ENCODE measurements at places on chromosomes 12 and 14.

DNA sequence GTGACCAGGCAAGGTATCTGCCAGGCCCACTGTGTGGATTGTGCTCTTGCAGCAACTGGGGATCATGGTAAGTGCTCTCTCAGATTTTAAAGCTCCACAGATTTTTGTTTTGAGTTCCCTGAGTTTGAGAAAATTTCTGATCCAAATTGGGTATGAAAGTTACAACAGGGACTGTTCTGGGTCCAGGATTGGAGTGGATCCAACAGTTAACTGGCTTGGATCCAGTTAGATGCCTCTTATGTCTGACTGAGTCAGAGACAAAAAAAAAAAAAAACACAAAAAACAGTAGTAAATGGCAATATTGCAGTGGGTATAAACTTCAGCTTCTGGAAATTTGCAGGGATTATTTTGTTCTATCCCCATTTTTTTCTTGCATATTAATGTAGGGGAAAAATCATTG, 598.8 kb downstream of the C12orf50 start:
- DNase-seq: no peak

DNA sequence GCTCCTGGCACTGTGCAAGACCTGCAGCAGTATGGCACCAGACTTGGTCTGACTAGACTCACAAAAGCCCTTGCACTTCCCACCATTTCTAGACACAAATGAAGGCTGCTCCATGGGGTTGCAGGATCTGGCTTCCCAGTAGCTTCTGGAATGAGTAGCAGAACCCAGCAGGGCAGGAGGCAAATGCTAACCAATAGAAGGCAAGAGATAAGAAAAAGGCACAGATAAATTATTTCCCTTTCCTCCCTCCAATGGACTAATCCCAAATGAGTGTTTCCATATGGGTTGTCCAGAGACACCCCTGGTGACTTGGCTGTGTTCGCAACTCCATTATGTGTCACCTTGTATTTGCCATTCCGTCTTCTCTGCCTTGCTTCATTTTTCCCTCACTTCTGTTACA, 49.7 kb downstream of the KIF21A start:
- no peak for DNase-seq

DNA sequence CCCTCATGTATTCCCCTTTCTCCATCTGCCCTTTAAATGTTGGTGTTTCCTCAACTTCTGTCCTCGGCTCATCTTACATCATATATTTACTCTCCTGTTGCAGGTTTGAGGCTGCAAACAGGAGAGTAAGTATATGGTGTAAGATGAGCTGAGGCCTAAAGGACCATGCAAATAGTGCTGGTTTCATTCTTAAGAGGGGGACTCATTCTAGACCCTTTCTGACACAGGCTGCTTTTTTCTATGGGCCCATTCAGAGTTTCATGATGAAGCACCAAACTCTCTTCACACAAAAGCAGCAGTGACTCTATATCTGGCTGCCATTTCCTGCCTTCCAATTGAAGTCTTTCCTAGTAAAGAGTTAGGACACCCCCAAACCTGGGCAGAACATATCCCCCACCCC, 218.5 kb downstream of the PHLDA1 start:
- DNase-seq: no peak

GRCh38 chr12:58584880-58585279, 335.4 kb downstream of the LRIG3 start:
- no peak for DNase-seq

GRCh38 chr14:87967496-87967895, 25.5 kb downstream of the GALC start:
- no peak for DNase-seq

- no peak for DNase-seq
Observed at GRCh38 chr14:77920312-77920711, 120.4 kb downstream of the ADCK1 start.

DNA sequence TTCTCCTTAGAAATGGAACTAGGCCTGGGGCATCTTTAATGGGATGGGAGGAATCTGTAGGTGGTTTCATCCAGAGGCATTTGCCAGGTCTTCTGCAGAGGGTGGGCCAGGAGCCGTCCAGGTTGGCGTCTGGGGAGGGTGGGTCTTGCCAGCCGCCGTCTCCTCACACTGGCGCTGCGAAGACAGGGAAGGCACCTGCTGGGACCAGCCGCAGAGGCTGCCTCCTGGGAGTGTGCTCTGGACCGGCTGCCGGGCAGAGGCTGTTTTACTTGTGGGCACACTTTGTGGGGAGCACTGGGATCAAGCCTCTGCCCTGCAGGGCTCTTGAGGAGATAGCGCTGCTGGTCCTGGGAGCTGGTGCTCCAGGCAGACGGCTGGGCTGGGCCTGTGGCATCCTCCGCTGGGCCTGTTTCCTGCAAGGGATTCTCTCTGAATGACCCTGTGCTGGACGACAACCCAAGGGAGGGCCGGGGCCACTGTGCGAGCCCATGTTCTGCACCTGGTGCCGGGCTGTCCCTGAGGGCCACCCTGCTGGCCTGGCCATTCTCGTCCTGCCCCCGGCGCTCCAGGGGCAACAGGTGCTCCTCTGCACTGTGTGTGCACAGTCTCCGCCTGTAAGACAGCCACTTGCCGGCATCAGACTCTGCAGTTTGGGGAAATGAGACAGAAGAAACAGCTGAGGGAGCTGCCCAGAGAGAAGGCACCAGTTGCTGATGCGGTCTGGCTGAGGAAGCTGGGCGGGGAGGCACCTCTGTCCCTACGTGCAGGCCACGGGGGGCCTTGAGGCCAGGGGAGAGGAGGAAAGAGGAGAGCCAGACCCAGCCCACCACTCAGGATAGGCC, 10.0 kb upstream of the TEX22 start:
- DNase-seq: no peak

DNA sequence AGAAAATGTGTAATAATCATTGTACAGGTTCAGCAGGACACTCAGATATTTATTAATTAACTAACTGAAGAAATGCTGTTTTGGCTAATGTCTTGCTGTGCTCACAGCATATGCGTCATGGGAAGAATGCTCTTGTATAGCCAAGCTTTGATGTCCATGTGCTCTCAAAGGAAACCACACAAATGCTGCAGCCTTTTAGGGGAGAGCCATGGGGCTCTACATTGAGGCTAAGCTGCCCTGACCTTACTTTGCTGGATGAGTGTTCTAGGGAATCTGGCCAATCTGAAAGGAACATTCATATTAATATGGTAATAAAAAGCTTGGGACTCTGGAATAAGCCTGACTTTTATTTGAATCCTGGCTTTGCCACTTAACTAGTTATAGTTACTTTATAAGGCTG, 9.5 kb upstream of the CRADD start:
- no peak for DNase-seq

DNA sequence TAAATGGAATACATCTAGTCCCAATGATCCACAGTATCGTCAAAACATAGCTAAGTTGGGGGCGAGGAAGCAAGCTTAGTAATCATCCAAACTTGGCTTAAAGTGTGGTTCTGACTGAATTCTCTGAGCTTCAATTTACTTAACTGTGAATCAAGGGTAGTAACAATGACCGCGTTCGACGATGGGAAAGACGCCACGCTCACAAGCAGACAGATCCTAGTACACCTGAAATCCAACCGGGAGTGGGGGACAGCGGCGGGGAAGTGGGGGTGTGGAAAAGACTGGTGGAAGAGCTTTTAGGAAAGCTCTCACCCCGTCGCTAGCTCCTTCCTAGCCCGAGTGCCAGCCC, 433 bp downstream of the COX16 start:
- DNase-seq: no peak

DNA sequence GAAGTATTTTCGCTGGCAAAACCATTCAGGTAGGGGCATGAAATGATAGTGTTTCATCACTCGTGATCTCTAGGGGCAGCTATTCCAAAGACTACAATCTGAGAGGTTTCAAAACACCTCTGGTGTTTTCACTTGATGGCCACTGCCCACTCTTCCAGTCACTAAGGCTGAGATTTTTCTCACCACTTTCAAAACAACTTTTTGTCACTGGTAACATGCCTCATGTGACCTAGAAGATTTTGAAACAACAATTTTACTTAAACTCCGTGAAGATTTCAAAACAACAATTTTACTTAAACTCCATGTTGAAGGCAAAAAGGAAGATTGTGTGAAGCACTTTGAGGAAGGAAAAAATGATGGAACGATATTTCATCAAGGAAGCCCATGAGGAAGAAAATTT, 1.2 kb upstream of the IRAK3 start:
- DNase-seq: no peak

GRCh38 chr12:43459285-43459684, 92.7 kb downstream of the ADAMTS20 start:
- no peak for DNase-seq

- DNase-seq: no peak
Observed at GRCh38 chr14:55938249-55938791, 179.9 kb upstream of the PELI2 start.

- DNase-seq: no peak
Observed at GRCh38 chr14:51167587-51168214, 72.3 kb upstream of the TMX1 start.

GRCh38 chr12:104565606-104566243, 109.0 kb downstream of the CHST11 start:
- DNase-seq: no peak

DNA sequence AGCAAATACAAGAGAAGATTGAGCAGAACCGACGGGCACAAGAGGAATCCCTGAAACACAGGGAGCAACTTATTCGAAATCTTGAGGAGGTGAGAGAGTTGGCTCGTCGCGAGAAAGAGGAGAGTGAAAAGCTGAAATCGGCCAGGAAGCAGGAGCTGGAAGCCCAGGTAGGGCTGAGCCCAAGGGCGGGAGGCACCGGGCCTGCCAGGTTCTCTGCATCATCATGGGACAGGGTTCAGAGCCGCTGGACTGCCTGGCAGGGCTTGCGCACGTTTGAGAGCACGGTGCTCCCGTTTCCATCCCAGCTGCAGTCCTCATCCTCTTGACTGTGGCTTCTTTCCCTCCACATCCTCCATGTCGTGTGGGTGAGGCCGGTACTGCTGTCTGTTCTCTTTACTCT, 14.4 kb downstream of the TCHP start:
- DNase-seq: no peak

DNA sequence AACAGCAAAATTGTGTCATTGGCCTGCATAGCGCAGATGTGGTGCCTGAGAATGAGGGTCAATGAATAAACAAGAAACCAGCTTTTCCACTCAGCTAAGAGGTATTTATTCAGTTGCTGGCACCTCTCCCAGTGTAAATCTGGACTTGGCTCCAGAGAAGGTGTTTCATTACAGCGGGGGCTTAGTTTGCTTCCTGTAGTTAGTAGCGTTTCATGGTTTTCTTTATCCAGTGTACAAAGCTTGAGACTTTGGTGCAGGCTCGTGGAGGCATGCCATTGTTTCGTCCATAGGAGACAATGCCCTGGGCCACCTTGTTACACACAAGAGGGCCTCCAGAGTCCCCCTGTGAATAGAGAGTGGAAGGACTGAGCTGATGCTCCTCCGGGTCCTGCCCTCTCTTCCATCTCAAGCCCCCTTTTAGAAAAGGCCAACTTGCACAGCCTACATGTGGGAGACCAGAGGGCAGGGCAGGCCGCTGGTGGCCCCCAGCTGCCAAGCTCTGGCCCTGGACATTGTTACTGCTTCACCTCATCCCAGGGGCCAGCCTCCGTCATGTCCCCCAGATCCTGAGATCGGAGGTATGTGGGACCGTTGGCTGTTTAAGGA, 3.0 kb downstream of the GZMB start:
- peak; percentile 48 for DNase-seq

GRCh38 chr14:22541721-22542120, 47.3 kb downstream of the DAD1 start:
- no peak for DNase-seq

- no peak for DNase-seq
Observed at GRCh38 chr12:125408718-125409117, 343.5 kb downstream of the AACS start.

- DNase-seq: peak; percentile 9
Observed at GRCh38 chr14:69943084-69943780, 64.0 kb downstream of the SMOC1 start.

DNA sequence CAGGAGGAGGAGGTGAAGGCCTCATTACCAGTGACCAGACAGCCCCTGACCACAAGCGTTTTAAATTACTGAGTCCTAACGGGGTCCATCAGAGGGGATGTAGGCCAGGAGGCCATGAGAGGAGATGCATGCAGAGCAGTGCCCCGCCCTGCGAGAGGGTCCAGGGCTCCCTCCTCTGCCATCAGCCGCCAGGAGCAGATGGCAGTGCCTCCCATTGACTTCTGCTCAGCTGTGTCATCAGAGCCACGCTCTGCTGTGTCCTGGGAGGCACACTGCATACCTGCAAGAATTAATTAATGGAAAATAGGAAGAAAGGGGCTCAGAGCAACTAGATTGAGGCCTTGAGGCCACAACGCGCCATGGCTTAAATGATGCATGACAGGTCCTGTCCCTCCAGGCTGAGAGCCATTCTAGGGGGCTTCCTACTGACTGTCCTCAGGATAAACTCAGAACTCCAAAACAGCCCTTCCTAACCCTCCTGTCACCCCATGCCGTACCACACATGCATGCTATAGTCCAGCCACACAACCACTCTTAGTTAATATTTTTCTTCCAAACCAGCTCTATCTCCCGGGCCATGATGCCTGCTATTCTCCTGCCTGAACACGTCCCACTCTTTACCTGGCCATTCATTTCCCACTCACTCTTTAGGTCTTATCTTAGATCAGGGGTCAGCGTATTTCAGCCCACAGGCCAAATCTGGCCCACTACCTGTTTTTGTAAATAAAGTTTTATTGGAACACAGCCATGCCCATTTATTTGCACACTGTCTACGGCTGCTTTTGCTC, 235.8 kb downstream of the KSR2 start:
- DNase-seq: no peak

DNA sequence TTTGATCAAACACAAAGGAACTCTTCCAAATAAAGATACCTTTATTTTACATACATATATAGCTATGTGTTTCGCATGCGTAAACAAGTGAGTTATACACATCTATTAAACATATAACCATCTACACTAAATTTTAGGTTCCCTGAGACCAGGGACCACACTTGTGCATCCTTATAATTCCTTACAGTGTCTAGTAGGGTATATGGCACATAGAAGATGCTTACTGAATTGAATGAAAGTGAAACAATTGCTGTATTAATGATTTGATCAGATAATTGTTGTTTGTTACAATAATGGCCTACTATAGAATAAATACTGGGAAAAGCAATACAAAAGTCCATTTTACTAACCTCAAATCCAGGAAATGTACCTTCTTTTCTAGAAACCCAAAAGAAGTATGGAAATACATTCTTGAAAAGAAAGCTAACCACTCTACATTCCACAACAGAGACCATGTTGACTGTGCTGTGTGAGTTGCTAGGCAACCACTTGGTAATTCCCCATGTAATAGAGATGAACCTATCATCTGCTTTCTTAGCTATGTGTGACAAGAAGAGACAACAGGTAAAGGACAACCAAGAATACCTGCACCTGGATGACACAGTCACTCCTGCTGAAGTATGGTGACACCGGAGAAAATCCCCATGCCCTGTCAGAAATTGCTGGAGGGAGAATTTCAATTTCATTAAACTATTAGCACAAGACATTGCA, 11.9 kb upstream of the CIPC start:
- DNase-seq: no peak

GRCh38 chr12:109757671-109758265, 44.1 kb downstream of the FAM222A start:
- DNase-seq: no peak

DNA sequence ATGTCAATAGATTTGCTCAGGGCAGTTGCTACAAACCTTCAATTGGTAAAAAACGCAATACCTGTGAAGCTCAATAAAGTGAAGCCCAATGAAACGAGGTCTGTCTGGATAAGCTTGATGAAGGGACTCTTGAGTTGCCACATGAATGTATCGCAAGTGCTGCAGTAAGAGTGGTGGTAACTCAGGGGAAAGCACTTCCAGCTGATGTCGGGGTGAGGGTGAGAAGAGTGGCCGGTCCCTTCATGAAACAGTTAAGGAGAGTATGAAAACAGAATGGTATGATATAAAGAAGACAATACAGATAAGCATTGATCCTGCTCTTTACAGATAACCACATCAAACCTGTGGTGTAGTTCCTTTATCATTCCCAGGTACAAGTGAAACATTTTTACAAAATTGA, 83.4 kb upstream of the EVL start:
- DNase-seq: no peak

Data from Calu3 (cell line).